ENCODE measurements at places on chromosomes 3 and 15.
A peak's percentile ranks its signal among the peaks of the same experiment; 100 is the strongest.

- DNase-seq = no peak
These were observed 12.3 kb downstream of the SMAD3 start for GRCh38 chr15:67077641-67078215.

GRCh38 chr3:9198261-9198660 lies 51.2 kb downstream of the SRGAP3 start:
- no peak for DNase-seq

DNA sequence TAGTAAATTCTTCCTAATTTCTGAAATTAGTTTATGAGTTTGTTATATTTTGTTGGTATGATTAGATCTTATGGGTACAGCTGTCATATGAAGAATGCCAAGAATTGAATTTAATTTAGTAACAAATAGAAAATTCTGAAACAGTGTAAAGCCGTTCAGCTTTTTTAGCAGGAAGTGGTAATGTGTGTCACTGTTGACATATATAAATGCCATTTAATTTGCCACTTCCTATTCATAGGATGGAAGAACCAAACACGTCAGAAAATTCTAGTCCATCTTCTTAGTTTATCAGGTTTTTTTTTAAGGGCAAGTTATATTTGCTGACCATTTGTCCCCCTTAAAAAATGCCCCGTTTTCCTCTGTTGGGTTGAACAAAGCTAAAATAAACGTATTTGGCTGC lies 43.0 kb downstream of the RAB8B start:
- DNase-seq = no peak

DNA sequence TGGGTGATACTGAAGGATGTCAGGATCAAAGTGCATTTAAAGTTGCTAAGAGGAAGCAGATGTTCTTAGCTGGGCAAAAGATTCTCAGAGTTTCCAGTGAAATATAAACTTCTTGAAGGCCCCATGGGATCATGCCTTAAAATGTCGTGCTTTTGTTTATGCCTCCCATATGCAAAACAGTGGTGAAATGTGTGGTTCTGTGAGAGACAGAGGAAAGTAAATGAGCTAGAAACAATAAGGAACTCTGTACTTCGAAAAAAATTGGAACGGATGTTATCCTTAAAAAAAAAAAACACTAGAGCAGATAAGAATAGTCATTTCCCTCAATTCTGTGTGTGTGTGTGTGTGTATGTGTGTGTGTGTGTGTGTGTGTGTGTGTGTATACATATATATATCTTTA lies 497.0 kb upstream of the TBL1XR1 start:
- no peak for DNase-seq

DNA sequence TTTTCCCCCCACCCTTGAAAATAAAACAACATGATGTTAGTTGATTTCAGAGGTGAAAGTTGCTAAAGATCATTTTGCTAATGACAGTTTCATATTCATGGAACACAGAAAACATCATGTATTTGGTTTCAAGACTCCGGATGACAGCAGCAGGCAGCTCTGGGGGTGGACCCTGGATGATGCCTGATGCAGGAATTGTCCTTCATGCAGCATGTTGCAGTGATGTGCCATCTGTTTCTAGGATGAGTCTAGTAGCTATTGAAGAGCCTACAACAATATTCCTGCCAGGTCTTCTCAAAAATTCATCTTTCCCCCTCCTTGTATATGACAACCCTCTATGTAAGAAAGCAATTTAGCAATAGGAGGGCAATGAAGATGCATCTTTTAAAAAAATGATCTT lies 108.3 kb downstream of the SV2B start:
- DNase-seq = no peak

DNA sequence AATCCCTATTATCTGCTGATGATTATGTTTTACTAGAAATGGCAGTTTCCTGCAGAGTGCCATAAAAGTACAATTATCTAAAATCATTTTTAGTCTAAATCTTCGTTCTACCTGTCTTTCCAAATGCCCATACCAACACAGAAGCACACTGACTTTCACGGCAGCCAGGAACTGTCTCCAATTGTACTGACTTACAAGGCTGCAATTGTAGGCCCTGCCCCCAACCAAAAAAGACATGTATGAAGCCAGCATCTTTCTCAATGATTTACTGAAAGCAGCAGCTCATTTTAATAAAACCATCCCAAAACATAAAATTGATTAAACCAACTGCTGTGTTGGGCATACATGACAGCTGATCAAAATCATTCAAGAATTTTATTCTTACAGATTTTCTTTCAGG lies 119.0 kb downstream of the TBC1D5 start:
- DNase-seq = no peak

- DNase-seq = no peak
These were observed 24.2 kb upstream of the CAPN3 start for GRCh38 chr15:42335074-42335473.

DNA sequence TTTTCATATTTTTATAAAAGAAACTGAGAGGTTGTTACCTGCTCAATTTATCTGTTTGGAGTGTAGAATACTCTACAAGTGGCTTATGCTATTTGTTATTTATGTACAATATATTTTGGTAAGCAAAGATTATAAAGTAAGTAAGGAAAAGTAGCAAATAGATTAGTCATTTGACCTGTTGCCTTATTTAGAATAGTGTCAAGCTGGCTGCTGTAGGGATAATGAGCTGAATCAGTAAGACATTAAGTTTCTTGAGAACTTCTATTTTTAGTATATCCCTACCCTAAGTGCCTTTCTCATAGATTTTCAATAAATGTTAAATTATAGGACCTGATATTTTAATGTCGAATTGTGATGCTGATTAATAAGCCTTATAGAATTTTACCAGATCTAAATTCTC lies 37.2 kb downstream of the ECT2 start:
- DNase-seq = no peak

DNA sequence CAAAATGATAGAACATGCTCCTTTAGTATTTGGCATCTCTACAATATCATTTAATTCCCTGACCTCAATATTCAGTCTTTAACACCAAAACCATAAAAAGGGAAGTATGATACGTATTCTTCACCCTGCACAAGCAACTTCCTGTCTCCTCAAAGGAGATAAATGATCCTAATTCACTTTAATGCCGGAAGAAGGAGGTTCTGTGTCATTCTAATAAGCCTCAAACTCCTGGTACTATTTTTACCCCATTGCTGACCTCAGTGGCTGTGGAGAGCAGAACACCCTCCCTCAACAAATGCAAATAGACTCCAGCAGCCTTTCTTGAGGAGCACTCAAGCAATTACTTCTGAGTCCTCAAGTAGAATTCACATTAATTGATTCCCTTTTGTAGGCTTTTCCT lies 173.3 kb downstream of the TMEM108 start:
- DNase-seq = no peak

DNA sequence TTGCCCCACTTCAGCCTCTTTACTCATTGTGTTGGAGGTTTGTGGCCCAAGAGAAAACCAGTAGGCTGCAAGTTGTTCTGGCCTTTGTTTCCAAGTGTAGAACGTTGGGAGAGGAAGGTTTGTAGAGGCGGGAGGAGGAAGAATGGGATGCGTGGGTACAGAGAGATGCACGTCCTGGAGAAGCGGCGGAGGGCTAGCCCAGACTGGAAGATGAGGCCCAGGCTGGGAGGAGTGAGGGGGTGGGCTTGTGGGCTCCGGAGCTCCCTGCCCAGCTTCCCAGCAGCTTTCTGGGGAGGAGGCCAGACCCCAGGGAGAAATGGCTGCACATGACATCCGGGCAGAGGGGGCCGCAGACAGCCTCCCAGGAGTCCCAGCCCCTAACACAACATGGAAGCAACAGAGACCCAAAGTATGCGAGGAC lies 5.3 kb downstream of the PLA2G4F start:
- DNase-seq = no peak

GRCh38 chr3:196694202-196694638 lies 17.8 kb downstream of the CEP19 start:
- DNase-seq = no peak

DNA sequence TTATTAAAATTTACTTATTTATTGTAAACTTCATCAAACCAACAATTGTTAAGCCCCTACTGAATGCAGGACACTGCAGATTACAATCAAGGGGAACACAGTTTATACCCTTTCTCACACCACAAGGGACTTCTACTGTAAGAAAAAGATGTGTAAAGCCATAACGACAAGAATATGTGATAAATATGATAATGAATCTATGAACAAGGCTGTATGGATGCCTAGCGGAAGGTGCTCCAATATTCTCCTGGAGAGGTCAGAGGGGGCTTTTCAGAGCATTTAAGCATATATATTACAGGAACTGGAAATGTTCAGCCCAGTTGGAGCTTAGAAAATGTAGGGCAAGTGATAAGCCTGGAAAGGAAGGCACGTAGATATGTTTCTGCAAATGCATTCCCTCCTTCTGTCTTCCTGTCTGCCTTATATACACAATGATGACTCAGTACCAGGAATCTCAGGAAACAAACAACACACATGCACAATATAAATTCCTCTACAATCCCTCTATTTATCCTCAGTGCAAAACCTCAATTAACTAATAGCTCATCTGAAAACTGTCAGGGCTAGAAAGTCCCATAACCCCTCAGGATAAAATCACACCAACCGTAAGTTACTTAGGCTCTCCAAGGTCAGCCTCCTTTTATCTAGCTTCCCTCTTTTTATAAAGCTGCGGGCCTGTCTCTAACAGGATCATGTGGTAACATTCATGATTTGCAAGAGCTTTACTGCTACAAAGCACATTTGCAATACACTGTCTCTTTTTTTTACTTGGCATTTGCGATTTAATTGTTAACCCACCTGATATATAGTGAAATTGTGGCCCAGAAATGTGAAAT lies 393.1 kb downstream of the LPP start:
- no peak for DNase-seq

DNA sequence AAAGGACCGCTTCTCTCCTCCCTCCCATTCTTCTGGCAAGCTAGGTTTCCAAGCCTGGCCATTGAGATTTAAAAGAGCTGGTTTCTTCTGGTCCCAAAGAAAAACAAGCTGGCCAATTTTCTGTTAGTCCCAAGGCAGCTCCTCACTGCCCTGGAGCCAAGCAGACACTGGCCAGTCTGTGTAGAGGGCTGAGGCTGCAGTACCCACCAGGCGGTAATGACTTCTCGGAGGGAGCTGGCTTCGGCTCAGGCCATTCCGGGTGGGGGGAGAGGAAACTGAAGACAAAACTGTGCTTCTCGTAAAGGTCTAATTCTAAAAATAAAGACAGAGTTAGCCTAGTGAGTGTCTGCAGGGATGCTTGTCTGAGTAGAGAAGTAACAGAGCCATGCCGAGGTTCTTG lies 78.5 kb upstream of the SMAD3 start:
- no peak for DNase-seq

- DNase-seq = no peak
These were observed 6.7 kb upstream of the NSMCE3 start for GRCh38 chr15:29276366-29276765.

DNA sequence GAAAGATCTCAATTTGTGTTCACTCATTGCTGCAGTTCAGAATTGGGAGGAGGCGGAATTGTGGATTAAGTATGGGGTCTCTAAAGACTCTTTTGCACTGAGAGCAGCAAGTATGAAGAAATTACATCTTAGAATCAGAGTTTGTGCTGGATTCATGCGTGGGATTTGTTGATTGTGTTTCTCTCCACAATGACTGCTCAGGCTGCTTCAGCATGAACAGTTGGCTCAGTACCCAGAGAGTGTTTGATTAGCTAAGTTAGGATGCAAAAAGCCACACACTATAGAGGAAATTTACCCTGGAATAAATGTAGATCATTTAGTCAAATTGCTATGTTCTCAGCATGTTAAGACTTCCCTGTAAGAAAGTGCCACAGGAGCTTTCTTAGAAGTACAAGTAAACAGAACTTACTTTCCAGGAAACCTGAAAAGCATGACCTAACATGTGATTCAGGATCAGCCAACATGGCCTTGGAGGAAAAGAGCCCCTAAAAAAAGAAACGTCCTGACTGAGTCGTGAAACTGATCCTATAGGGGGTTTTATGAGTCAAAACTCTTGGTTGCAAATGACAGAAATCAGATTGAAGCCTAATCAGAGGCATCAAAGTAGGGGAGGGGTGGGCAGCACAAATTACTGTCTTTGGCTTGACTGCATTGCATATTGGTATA lies 32.6 kb downstream of the HHLA2 start:
- DNase-seq = no peak

DNA sequence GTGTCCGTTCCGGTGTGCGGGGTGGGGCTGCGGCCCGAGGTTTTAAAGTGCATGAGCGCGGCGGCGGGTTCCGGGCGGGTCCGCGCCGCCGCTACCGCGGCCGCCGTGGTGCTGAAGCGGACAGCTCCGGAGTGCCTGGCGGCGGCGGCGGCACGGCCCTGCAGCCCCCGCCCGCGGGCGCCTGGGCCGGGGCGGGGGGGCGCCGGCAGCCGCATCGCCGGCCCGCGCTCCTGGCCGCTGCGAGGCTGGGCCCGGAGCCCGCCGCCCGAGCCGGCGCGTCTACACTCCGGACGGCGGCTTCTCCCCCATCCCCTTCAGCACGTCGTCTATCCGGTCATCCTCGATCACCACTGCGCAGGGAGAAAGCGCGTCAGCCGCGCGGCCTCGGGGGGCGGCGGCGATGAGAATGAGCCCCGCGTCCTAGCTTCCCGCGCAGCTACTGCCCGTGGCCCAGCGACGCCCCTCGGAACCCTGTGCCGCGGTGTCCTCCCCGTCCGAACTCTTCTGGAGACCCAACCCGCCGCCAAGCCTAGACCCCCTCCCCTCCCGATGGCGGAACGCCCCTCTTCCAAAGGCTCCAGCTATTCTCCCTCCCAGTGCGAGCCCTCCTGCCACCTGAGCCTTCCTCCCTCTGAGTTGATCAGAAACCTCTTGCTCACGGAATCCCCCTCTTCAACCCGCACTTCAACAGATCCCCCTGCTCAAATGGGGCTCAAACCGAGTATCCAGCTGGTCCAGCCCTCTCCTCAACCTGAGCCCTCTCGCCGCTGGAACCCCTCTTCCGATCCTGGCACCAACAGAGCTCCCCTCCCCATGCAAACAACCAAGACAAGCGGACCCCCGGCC lies 1.3 kb downstream of the CAMK2N2 start:
- peak; percentile 44 for DNase-seq

DNA sequence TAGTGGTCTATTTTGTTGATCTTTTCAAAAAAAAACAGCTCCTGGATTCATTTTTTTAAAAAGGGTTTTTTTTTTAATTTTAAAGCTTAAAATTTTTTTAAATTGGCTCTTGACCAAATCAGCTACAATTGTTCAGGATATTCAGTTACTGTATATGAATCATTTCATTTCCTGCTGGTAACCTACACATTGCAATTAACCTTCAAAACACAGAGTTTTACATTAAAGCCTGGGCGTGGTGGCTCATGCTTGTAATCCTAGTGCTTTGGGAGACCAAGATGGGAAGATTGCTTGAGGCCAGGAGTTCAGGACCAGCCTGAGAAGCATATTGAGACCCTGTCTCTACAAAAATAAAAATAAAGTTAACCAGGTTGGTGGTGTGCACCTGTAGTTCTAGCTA lies 163.4 kb downstream of the ALDH1A2 start:
- no peak for DNase-seq

DNA sequence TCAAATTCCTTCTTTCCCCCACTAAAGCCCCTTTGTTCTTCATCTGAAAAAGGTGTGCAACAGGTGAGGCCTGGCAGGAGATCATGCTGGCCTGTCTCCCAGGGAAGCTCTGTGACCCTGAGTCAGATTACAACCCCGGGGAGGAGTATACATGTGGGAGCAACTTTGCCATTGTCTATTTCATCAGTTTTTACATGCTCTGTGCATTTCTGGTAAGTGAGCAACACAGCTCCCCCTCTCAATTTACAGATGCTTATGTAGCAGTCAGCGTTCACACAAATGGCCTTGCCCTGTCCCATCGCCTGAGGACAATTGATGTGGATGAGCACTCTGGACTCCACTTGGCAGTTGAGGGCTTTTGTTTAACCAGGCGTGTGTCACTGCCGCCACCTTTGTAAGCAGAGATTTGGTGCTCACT lies 70.4 kb downstream of the CHDH start:
- DNase-seq = no peak

Measured in T-helper 9 cell (primary cell).